CD8-positive, alpha-beta memory T cell (primary cell): ENCODE measurements at places on chromosomes 4 and X. TPM values are rescaled to one million over a fixed set of nuclear protein-coding genes. Genes with fewer than 3 reads are reported as not detected.

Gene CEP135
- 16.1 TPM for total RNA-seq

Gene DSPP
- not detected for total RNA-seq

DNA sequence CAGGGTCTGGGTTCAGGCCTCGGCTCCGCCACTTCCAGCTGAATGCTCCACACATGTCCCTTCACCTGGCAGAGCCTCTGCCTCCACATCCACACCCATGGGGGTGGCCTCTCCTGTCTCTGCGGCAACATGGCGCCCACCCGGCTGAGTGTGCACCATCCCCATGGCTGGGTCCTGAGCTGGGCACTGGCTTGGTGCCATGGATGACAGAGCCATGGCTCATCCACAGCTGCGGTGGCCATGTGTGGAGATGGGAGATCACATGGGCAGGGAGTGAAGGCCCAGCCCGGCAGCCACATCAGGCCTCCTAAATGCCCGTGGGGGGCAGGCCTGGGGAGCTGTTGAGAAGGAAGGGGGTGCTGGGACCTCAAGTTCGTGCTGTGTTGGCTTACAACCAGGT lies 213.7 kb downstream of the AFAP1 start:
- H3K36me3 ChIP-seq: no peaks in the 10 kb centered on the region
- DNase-seq: no peak

DNA sequence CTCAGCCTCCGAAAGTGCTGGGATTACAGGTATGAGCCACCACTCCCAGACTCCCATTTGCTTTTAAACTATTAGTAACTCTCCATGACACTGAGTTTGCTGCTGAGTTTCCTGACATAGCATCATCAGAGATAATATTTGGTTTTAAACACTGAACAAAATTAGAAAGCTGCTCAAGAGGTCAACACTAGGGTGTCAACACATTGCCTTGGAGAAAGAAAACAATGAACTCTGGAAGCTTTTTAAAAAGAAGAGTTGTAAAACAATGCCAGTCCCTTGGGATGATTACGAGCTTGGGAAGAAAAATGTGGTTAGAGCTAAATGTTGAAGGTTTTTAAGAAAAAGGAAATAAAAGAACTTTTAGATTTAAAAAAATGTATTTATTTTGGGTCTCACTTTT lies 264.8 kb downstream of the CAMK2D start:
- no peaks in the 10 kb centered on the region for H3K27me3 ChIP-seq
- H3K4me3 ChIP-seq: no peak overlapping the region
- H3K36me3 ChIP-seq: peaks cover 3% of the 10 kb centered on the region
- H3K4me1 ChIP-seq: no peaks in the 10 kb centered on the region
- H3K27ac ChIP-seq: no peak overlapping the region

- no peaks in the 10 kb centered on the region for H3K4me1 ChIP-seq
- no peak for DNase-seq
- no peak overlapping the region for H3K4me3 ChIP-seq
- H3K36me3 ChIP-seq: no peaks in the 10 kb centered on the region
- H3K27me3 ChIP-seq: no peaks in the 10 kb centered on the region
- no peak overlapping the region for H3K27ac ChIP-seq
Measured at GRCh38 chr4:132614682-132615081, 534.4 kb upstream of the PCDH10 start.

DNA sequence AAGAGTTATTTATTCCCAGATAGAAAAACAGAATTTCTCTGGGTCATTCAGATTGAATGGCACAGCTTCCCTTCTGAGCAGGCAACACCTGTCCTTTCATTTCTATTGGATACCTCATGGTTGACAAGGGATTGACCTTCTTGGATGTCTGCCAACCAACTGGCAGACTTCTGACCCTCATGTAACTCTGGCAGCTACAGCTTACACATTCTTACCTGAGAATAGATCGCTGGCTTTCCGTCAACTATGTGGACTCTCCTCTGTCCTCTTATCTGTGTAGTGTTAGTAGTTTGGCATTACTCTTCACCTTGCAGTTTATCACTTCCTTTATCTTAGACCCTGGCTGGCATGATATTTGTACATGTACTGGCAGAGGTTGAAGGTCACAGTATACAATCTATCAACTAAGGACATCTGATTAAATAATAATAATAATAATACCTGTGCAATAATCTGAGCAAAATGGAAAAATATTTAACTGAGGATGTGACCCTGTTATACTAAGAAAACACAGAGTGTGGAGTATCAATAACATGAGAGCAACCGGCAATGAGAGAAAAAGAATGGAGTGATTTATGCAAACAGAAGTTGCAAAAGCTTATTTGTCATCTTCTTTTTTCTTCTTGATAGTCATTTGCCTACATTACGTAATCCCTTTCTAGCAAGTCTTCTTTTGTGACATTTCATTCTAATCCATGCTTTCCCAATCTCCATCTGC lies 1118.2 kb downstream of the ARAP2 start:
- H3K27ac ChIP-seq: no peak overlapping the region
- H3K36me3 ChIP-seq: no peaks in the 10 kb centered on the region
- no peaks in the 10 kb centered on the region for H3K27me3 ChIP-seq
- no peak overlapping the region for H3K4me3 ChIP-seq
- H3K4me1 ChIP-seq: no peaks in the 10 kb centered on the region

DNA sequence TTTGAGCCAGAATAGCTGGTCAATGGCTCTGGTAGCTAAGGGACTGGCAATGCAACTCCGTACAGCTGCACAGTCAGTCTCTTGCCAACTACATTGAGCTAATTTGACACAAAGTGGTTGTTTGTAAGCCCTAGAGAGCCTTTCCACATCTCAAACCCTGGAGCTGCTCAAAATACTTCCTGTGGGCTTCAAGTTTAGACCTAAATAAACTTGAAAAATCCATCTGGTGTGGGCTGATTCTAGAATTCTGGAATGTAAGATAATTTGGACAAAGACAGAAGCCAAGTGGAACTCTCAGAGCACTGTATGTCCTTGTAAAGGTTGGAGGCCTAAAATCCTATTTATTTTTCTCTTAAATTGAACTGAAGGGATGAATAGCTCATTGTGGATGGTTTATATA lies 380.8 kb downstream of the SPRY1 start:
- H3K27ac ChIP-seq: no peak overlapping the region
- no peak overlapping the region for H3K4me3 ChIP-seq
- no peaks in the 10 kb centered on the region for H3K36me3 ChIP-seq
- H3K4me1 ChIP-seq: no peaks in the 10 kb centered on the region
- H3K27me3 ChIP-seq: no peaks in the 10 kb centered on the region
- no peak for DNase-seq

GRCh38 chrX:65587616-65588526 lies 53.3 kb upstream of the LAS1L start:
- no peak overlapping the region for H3K27ac ChIP-seq
- H3K4me3 ChIP-seq: no peak overlapping the region
- H3K4me1 ChIP-seq: no peaks in the 10 kb centered on the region
- no peak for DNase-seq

- H3K4me3 ChIP-seq: no peak overlapping the region
- no peak overlapping the region for H3K27ac ChIP-seq
- DNase-seq: no peak
- H3K36me3 ChIP-seq: no peaks in the 10 kb centered on the region
- H3K27me3 ChIP-seq: no peaks in the 10 kb centered on the region
Measured at GRCh38 chr4:87580057-87580456, 28.3 kb upstream of the DSPP start.

DNA sequence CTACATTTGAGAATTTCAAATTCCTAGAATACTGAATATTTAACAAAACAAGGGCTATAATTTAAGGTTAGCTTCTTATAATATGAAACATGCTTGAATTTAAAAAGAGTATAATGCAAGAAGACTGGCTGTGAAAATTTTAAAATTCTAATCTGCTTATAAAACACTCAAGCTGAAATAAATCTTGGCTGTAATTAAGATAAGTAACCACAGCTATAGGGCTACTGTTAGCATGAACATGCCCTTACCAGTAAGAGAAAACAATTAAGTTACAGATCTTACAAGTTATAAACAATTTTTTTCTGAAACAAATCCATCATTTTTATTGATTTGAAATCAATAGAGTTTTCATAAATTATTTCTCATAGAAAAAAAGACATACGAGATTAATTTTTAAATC lies 148.2 kb downstream of the INPP4B start:
- no peak overlapping the region for H3K4me3 ChIP-seq
- no peaks in the 10 kb centered on the region for H3K27me3 ChIP-seq
- H3K4me1 ChIP-seq: peaks cover 84% of the 10 kb centered on the region
- no peaks in the 10 kb centered on the region for H3K36me3 ChIP-seq

- H3K4me3 ChIP-seq: no peak overlapping the region
- no peak overlapping the region for H3K27ac ChIP-seq
- H3K36me3 ChIP-seq: no peaks in the 10 kb centered on the region
Measured at GRCh38 chr4:83153417-83153816, 38.9 kb upstream of the PLAC8 start.
